ENCODE measurements at places on chromosomes 3 and 15. TPM values are rescaled to one million over a fixed set of nuclear protein-coding genes. Genes with fewer than 3 reads are reported as not detected.
A peak's percentile ranks its signal among the peaks of the same experiment; 100 is the strongest.

DNA sequence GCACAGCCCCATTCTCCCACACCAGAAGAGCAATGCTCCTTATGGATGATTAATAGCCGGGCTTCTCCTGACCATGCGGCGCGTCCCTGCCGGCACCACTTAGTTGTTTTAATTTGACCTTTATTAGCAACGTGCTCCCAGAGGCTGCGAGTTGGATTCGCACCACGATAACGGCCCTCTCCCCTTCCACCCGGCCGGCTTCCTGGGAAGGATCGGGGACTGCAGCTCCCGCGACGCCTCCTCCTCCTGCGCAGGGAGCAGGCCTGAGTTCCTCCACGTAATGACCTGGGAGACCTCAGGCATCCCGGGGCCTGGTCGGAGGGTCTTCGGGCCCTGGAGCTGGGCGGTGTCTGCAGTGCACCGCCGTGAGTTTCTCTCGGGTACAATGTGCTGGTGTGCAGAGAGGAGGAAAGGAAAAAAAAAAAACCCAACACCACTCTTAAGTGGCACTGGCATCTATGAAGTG, 243.3 kb upstream of the TOPAZ1 start:
- no peak overlapping the region for H3K27ac ChIP-seq
- H3K4me3 ChIP-seq, result peak overlapping the region; percentile 55
- H3K4me1 ChIP-seq, result no peaks in the 10 kb centered on the region
- peak; percentile 79 for DNase-seq

DNA sequence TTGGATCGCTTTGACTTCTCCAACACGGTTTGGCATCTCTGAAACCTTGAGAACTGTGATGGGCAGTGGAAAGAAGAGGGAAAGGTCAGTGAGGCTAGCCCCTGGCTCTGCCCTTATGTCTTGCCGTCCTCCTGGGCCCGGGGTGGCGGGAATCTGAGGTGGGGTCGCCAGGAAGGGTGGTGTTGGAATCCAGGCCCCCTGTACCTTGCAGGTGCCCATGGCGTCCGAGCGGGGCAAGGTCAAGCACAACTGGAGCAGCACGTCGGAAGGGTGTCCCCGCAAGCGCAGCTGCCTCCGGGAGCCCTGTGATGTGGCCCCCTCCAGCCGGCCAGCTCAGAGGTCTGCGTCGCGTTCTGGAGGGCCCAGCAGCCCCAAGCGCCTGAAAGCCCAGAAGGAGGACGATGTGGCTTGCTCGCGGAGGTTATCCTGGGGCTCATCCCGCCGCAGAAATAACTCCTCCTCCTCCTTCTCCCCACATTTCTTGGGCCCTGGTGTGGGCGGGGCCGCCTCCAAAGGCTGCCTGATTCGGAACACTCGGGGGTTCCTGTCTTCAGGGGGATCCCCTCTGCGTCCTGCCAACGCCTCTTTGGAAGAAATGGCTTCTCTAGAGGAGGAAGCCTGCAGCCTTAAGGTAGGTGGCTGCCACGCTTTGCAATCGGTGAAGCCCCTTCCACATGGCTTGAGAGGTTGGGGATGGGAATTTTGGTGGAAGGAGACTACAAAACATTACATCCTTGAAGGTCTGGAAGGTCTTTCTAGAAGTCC, 907 bp downstream of the TATDN2 start:
- DNase-seq, result peak; percentile 81
- H3K4me3 ChIP-seq, result peak overlapping the region; percentile 58
- H3K36me3 ChIP-seq, result no peaks in the 10 kb centered on the region
- no peaks in the 10 kb centered on the region for H3K4me1 ChIP-seq

DNA sequence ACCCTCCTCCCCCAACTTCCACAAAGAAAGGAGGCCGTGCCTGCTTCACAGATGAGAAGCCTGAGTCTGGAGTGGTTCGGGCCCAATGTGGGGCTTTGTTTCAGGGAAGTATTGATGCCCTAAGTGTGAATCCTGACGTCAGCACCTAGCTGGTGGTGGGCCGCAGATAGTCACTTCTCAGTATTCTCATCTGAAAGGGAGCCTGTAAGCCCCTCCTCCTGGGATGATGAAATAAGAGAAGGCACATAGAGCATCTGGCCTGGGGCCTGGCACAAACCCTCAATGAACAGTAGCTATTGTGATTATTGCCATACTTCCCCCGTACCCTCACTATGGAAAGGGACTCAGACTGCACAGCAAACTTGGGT, 24.8 kb downstream of the LINGO1 start:
- no peaks in the 10 kb centered on the region for H3K27me3 ChIP-seq
- H3K4me1 ChIP-seq, result no peaks in the 10 kb centered on the region
- DNase-seq, result no peak
- H3K4me3 ChIP-seq, result no peak overlapping the region

DNA sequence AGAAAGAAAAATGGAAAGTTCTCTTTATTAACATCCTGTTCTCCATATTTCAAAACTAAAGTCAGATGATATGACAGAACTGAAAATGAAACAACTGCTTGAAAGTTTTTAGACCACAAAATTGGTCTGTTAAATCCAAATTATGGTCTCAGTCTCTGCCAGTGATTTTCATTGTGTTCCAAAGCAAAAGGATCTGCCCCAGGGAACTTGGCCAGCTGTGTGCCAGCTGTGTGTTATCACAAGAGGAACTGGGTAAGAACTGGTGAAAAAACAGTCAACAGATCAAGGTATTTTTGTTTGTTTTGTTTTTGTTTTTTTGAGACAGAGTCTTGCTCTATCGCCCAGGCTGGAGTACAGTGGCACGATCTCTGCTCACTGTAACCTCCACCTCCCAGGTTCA, 323.3 kb downstream of the CTNNB1 start:
- H3K27ac ChIP-seq, result no peak overlapping the region
- peaks cover 1% of the 10 kb centered on the region for H3K4me1 ChIP-seq
- no peaks in the 10 kb centered on the region for H3K36me3 ChIP-seq
- DNase-seq, result no peak
- no peaks in the 10 kb centered on the region for H3K27me3 ChIP-seq

DNA sequence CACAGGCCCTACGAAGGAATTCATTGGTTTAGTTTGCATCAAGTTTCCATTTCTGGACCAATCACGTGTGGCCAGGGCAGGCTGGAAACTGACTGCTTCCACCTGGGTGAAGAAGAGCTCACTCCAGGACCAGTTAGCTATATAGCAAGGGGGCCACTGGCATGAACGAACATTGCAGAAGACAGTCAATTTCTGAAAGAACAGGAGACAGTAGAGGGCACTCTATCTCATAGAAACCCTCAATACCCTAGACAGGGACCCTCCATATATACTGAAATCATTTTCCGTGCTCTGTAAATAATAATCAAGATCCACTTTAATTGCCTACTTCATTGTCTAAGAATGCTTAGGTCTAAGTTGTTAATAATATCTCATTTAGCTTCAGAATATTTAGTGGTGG, 215.6 kb downstream of the CADPS start:
- H3K4me1 ChIP-seq, result no peaks in the 10 kb centered on the region
- H3K27me3 ChIP-seq, result no peaks in the 10 kb centered on the region
- DNase-seq, result no peak
- no peak overlapping the region for H3K4me3 ChIP-seq
- no peaks in the 10 kb centered on the region for H3K36me3 ChIP-seq

DNA sequence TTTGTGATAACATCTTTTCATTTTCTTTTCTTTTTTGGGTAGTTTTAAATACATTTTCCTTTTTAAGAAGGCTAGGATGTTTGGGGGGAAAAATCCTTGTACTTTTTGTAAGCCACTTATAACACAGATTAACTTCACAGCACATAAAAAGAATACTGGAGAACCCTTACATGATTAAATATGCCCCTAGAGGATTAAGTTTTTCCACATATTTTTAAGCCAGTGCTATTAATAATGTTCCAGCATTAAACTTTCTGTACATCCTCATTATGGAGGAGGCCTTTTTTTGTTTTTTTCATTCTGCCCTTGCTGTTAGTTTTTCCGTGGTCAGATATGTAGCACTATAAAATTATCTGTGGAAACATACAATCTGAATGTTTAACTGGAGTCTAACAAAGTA, 147.9 kb downstream of the ATG7 start:
- no peak overlapping the region for H3K27ac ChIP-seq
- H3K36me3 ChIP-seq, result no peaks in the 10 kb centered on the region
- H3K4me1 ChIP-seq, result no peaks in the 10 kb centered on the region
- H3K27me3 ChIP-seq, result no peaks in the 10 kb centered on the region
- H3K4me3 ChIP-seq, result no peak overlapping the region
- no peak for DNase-seq

DNA sequence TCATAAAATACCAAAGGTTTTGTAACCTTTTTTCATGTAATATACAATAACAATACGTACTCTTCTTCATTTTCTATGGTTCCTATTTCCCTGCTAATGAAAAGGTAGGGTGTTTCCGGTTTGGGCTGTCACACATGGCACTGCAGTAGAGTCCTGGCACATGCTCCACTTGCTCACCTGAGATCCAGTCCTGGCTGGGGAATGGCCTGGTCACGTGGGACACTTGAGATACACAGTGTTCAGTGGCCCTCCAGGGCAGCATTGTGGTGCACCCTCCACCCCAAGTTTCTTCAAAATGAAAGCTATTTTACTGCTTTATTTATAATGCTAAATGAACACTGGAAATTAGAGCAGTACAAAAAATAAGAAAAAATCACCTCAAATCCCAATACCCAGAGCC, 23.2 kb downstream of the MRPS25 start:
- no peak for DNase-seq
- no peak overlapping the region for H3K27ac ChIP-seq
- H3K36me3 ChIP-seq, result peaks cover 10% of the 10 kb centered on the region
- no peaks in the 10 kb centered on the region for H3K4me1 ChIP-seq

DNA sequence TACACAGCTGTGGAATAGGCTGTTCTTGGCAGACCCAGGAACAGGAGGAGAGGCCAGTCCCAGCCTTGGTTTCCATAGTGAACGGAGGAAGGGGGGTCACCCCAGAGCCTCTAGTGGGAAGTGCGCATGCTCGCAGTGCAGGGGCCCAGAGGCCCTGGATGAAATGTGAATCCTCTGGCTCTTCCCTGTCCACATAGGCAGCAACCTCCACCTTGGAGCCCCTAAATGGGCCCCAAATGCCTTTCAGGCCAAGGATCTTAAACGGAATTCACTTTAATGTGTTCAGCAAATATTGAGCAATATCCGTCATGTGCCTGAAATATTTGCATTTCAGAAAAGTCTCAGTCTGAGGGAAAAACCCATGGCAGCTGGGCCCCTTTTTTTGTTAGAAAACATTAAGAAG, 3.3 kb upstream of the NDN start:
- no peak overlapping the region for H3K27ac ChIP-seq
- no peak for DNase-seq
- H3K4me3 ChIP-seq, result no peak overlapping the region
- H3K27me3 ChIP-seq, result no peaks in the 10 kb centered on the region
- H3K4me1 ChIP-seq, result no peaks in the 10 kb centered on the region
- no peaks in the 10 kb centered on the region for H3K36me3 ChIP-seq

GRCh38 chr15:90953947-90954711, 555 bp upstream of the RCCD1 start:
- H3K4me3 ChIP-seq, result no peak overlapping the region
- no peaks in the 10 kb centered on the region for H3K27me3 ChIP-seq
- DNase-seq, result no peak
- no peak overlapping the region for H3K27ac ChIP-seq
- peaks cover 8% of the 10 kb centered on the region for H3K36me3 ChIP-seq

GRCh38 chr3:173911446-173911845, 513.9 kb downstream of the NLGN1 start:
- DNase-seq, result no peak
- H3K27me3 ChIP-seq, result no peaks in the 10 kb centered on the region
- no peak overlapping the region for H3K4me3 ChIP-seq
- no peaks in the 10 kb centered on the region for H3K36me3 ChIP-seq

DNA sequence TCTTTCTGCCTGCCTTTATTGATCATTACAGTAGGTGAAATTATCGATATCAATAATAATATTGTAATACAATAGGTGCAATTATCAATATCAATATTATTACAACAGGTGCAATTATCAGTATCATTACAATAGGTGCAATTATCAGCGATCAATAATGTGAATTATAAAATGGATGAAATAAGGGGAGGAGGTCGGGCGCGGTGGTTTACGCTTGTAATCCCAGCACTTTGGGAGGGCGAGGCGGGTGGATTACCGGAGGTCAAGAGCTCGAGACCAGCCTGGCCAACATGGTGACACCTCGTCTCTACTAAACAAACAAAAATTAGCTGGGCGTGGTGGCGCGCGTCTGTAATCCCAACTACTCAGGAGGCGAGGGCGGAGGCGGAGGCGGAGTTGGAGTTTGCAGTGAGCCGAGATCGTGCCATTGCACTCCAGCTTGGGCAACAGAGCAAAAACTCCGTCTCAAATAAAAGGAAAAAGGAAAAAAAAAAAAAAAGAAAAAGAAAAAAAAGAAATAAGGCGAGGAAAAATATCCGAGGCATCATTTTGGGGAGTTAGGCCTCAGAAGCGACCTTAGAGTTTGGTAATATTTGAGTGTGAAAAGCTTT, 611 bp upstream of the BNIP2 start:
- H3K4me3 ChIP-seq, result peak overlapping the region; percentile 80
- H3K27ac ChIP-seq, result peak overlapping the region; percentile 79
- no peaks in the 10 kb centered on the region for H3K36me3 ChIP-seq
- H3K27me3 ChIP-seq, result no peaks in the 10 kb centered on the region
- peak; percentile 93 for DNase-seq
- no peaks in the 10 kb centered on the region for H3K4me1 ChIP-seq

Gene ZSCAN29
- total RNA-seq, result 21.7 TPM

Gene TMC3
- total RNA-seq, result 0.81 TPM

Gene SETD5
- total RNA-seq, result 200 TPM

Gene ADAMTS7
- 23.9 TPM for total RNA-seq

Gene UNC13C
- 2.1 TPM for total RNA-seq

Gene TM4SF1
- total RNA-seq, result 213 TPM

Gene EIF1B
- total RNA-seq, result 51.3 TPM

Gene SLC26A6
- total RNA-seq, result 30.7 TPM

Gene U2SURP
- 102 TPM for total RNA-seq

All from aorta (tissue), 5 donors.